ENCODE measurements at places on chromosomes 5 and 9.

DNA sequence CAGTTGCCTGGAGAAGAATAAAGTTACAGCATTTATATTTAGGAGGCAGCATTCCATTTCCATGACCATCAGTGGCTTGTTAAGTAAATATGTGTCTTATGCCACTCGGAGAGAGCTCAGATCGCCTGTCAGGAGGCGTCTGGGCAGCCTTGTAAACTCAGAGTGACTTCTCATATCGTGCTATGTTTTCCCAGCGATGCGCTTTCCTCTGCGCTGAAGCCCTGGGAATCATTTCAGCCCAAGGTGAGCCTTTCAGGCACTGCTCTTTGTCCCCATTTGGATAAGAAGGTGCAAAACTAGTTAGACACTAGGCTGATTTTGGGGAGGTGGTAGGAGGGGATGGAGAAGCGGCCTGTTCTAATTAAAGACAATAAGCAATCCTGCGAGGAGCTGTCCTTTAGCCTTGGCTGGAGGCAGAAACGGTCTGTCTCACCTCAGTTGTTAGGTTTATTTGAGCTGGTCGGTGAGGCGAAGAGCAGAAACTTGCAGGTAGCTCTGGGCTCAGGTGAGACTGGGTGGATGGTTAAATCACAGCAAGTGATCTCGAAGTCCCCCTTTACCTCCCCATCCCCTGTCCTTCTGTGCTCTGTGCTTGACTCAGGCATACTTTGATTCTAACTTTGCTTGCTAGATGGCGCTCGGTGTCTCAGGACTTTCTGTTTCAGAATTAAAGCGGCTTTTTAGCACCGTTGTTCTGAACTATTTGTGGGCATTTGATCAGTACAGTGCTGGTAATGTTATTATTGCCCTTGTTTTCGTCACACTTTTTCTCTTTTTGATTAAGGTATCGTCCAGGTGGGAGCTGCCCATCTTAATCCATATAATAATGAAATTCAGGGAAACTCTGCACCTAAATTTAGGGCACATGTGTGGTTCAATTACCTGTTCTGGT, 24.6 kb downstream of the NR2F1 start:
- no peak for DNase-seq

DNA sequence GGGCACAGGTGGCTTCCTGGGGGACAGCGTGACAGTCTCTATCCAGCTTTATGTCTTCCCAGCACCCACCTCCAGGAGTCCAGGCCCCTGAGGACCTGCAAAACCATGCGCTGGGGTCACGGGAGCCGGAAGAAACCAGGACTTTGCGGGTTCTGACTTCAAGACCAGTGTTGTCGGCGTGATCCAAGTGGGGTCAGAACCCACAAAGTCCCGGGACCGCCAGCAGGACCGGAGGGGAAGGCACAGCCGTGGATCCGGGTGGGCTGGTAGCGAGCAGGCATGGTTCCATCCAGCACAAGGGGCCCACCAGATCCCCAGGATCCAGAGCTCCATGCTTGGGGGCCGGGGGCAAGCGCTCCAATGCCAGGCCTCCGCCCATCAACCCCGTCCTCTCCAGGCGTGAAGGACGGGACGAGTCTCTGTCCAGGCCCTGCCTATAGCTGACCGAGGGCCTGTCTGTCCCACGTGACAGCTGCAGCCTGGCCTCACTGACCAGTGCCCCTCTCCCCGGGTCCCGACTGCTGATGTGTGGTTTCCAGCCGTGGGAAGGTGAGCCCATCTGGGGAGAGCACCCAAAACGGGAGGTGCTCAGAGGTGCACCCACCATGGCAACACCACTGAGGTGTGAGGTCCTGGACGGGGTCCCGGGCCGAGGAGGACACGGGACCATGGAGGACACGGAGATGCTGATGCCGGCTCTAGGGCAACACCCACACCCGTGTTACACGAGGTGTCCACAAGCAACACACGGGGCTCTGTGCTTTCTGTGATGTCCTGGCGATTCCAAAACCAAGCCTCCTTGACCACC, 48.9 kb downstream of the SLC12A7 start:
- DNase-seq: no peak

DNA sequence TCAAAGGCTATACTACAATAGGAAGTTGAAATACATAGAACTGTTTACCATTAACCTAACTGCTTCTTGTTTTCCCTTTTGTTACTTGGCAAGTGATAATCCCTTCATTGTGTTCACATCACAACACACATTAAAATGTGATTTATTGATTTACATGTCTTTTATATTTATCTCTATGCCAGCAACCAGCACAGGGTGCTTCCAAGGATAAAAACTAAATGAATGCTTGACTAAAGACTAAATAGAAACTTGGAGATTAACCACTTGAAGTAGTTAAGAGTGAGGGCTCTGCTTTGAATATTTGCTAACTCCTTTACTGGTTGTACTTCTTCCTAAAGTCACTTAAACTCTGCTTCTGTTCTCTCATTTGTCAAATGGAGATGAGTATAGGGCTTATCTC, 1730.6 kb downstream of the EFNA5 start:
- no peak for DNase-seq

GRCh38 chr5:144088206-144089064, 82.0 kb downstream of the YIPF5 start:
- DNase-seq: no peak

- no peak for DNase-seq
These were observed 100.4 kb downstream of the IRX2 start for GRCh38 chr5:2651116-2651515.

- DNase-seq: no peak
These were observed 5.9 kb upstream of the RHOBTB3 start for GRCh38 chr5:95725071-95725820.

DNA sequence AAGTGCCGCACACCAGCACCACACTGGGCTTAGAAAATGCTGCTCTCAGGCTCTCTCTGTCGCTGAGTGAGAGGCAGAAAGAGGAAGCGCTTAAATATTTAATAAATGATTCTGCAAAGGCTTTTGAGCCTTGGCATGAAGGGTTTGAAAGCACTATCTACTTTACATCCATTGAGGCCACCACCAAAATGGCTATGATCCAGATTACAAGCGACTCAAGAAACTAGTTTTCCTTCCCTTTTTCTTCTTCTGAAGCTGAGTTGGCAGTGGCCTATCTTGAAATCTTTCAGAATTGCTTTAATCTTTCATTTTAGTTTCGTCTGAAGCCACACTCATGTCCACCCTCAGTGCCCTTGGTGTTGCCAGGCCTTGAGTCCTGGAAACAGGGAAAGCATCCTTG, 59.5 kb downstream of the EBF1 start:
- no peak for DNase-seq

- no peak for DNase-seq
These were observed 10.7 kb downstream of the NKD2 start for GRCh38 chr5:1019001-1019905.

- no peak for DNase-seq
These were observed 77.3 kb upstream of the MAP3K1 start for GRCh38 chr5:56737951-56738606.

DNA sequence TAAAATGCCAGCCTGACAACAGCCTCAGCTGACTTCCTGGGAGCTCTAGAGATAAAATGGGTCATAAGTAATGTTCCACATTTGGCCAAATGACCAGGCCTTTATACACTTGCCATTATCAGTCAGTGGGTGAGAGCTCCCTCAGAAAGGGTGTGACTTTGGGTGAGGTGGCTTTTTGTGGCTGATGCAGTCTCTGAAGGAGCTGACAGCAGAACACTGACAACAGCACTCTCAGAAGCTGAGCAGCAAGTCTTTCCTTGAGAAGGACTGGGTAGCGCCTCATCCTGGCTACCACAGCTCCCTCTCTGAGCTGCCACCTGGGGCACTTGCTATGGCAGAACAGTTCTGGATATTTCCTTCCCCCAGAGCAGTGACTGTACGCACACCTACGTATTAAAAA, 22.0 kb upstream of the GNAQ start:
- DNase-seq: no peak

DNA sequence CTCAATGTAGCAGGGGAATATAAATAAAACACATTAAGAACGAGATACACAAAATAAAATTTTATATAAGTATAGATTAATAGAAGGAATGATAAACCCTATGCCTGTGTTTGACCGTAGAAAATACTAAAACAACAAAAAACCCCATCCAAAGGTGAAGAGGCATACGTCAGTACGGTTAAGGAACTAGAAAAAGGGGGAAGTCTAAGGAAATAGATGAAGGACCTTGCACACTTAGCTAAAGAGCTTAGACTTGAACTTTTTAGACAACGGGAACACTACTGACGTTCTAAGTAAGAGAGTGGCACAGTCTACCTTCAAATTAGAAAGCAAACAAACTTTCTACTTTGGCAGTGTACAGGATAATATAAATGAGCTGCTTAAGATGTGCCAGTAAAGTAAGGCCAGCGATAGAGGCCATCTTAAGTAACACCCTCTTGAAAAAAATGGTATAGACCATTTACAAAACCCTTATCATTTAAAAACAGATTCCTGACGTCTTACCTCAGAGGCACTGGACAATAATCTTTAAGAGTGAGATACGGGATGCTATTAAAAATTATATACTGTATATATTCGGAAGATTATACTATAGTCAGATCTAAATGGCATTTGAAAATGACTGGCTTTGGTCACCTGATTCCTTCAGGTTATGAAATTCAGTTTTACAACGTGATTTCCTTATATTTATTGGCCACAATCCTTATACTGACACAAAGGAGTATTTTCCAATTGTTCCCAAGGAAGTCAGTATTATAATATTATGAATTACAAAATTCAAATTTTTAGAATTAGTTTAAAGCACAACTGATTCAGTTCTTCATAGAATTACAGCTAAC, 8.5 kb downstream of the PANK3 start:
- no peak for DNase-seq

GRCh38 chr5:82424211-82424610, 146.1 kb upstream of the RPS23 start:
- no peak for DNase-seq

GRCh38 chr5:155530046-155530445, 516.5 kb downstream of the KIF4B start:
- DNase-seq: no peak

- DNase-seq: no peak
These were observed 604.1 kb upstream of the TLE4 start for GRCh38 chr9:78967596-78968217.

DNA sequence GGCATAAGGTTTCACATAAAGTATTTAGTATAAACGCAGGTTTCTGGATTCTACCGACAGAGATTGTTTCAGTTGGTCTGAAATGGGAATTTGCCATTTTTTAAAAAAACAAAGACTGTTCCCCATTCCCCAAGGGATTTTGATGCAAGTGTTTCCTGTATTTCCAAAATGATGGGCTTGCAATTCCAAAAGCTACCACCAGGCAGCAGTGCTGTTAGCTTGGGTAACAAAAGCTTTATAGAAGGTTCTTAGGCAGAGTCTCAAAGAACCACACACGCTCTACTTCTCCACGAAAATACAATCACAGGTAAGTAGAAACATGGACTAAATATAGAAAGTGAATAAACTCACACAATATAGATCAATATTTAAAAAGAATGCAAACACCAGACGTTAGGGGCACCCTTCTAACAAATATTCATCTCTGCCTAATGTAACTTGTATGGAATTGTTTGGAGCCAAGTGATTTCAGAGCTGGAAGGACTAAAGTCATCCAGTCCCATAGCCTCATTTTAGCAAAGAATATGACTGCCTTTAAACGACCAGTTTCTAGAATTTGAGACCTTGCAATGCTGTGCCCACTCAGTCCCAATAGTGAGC, 154.3 kb downstream of the SPOCK1 start:
- DNase-seq: no peak

DNA sequence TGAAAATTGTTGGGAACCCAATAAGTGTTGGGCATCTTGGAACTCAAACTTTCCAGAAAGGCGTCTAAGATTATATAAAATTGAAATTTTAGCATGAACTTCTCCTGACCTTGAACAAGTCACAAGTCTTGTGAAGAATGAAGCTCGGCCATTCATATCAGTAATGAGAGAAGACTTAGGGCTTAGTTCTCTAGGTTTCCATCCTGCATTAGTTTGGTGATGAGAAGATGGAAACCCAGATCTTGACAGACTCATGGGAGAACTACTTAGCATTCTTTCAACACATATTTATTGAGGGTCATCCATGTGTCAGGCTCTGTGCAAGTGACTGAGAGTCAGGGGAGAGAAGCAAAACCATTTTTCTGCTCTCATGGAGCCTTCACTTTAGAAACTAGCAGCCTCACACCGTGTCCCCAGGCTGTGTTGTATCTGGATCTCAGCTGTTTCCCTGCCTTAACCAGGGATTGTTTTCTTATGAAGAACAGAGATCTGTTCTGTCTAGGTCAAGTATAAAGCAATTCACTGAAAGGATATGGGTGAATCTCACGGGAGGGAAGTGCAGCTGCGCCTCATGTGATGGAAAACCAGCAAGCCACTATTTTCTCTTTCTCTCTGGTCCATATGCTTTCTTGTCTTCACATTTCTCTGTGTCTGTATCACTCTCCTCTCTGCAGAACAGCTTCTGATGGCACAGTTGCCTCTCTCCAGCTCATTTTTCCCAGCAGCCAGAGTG, 3.4 kb downstream of the GARNL3 start:
- no peak for DNase-seq

DNA sequence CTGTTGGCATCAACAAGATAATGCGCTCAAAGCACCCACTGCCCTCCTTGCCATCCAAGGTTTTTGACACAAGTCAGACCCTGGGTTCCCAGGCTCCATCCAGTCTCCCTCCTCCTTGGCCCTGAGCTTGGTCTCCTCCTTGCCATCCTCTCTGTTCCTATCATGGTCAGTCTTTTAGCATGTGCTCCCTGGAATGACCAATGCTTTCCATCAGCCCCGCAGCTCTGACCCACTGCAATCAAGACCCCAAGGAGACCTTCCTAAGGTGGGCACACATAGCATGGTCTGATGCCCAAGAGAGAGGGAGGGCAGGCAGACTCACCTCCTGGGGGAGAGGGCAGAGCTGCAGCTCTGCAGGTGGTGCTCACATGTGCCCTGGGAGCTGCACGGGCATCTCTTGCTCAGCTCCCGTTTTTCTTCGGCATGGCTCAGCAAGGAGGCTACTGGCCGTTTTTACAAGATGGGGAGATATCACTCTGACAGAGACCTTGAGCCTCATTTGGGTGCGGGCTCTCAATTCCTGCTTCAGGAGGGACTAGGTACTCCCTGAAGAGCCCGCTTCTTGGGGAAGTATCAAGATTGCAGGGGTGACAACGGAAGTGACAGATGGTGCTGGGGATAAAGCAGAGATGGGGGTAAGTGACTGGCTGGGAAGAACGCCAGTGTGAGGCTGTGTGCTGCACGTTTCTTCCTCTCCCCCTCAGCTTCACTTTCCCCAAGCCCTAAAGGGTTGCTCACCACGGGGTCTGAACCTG, 3.3 kb downstream of the SEPTIN8 start:
- DNase-seq: no peak

- no peak for DNase-seq
These were observed 56.4 kb upstream of the RPL26L1 start for GRCh38 chr5:172902497-172903472.

Data from effector memory CD4-positive, alpha-beta T cell (primary cell).